ENCODE measurements at places on chromosomes 1 and 21. TPM values are rescaled to one million over a fixed set of nuclear protein-coding genes. Genes with fewer than 3 reads are reported as not detected.

- DNase-seq = no peak
Observed at GRCh38 chr21:34027721-34028461, 45.5 kb upstream of the MRPS6 start.

DNA sequence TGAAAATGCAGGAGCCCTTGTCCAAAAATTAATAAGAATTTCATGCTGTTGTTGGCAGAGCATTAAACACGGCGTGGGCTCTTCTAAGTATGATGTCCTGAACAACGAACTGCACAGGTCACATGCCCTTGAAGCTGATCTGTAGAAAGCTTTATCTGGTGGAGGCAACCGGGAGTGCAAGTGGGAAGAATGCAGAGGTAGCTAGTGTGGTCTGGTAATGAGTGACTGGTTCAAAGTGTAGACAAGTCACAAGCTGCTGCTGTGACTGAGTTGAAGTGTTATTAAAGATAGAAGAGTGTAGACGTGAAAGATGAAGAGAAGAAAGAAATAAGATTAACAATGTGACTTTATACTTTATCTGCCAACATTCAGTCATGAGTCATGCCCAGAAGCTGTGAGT lies 361.9 kb downstream of the TTLL7 start:
- no peak for DNase-seq

GRCh38 chr1:166905136-166905535 lies 29.1 kb upstream of the TADA1 start:
- DNase-seq = no peak

HEYL gene
- not detected for polyA plus RNA-seq

DNA sequence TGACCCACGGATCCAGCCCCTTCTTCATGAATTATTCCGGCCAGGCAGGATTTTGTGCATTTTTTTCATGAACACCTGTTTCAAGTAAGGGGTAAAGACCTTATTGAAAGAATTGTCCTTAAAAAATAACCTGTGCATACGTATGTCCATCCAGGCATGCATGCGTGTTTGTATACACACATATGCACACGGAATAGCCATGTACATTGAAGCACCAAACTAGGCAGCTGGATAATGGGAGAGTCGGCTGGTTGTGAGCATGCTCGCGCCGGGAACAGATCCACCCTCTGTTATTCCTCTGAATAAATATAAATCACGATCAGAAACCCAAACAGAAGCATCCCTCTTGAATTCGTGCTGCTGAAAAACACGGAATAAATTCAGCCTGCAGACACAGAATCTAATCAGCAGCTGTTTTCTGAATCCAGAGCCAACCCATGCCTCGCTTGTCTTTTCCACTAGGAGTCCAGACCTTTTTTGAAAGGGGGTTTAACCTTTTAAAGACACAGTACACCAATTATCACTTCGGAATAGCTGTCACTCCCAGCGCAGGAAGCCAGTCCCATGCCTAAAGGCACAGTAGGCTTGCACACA lies at the start of gene HIVEP3:
Gene HIVEP3, minus strand, starts transcription at position 473 of the 594 bp plus-strand sequence.
- no peak for DNase-seq

- no peak for DNase-seq
Observed at GRCh38 chr1:59163268-59164092, 133.4 kb upstream of the FGGY start.

KRTAP27-1 gene
- not detected for polyA plus RNA-seq

DNA sequence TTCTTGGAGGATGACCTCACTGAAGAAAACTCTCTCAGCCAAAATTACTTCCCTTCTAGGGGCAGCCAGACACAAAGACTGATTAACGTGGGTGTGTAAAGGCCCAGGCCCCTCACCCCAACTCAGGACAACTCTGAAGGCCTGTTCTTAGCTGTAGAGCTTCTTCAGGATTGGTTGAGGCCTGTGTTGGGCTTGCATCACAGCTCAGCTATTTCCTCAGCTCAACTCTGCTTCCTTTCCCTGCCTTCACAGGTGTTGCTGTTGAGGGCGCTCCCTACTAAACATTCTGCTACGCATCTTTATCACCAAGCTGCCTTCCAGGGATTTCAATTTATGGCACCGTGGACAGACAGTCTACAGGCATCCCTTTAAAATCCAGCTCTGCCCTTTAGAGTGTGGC lies 36.8 kb downstream of the MAB21L3 start:
- DNase-seq = no peak

DNA sequence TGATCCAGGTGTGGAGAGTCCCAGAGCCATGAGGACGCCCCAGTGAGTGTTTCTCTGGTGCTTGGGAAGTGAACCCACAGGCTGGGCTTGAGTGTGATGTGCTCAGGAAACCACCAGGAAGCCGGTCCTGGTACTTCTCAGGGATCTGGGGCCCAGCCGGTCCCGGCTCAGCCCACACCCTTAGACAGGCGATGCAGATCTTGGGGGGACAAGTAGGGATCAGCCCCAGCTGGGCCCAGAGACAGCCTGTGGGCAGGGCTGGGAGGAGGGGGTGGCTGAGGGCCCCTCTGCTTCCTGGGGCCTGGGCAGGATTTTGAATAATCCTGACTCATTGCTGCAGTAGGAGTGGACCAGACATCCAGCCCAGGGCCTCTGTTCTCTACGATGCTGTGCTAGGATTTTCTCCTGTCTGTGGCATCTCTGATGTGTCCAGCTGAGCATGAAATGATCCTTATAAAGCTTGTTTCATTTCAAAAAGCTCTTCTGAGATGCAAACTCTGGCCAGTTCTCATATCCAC lies 698.0 kb downstream of the PTPRU start:
- DNase-seq = no peak

GRCh38 chr1:206909161-206909882 lies 12.1 kb downstream of the IL24 start:
- DNase-seq = no peak

- DNase-seq = no peak
Observed at GRCh38 chr21:33643658-33644311, 1.5 kb downstream of the ITSN1 start.

DNA sequence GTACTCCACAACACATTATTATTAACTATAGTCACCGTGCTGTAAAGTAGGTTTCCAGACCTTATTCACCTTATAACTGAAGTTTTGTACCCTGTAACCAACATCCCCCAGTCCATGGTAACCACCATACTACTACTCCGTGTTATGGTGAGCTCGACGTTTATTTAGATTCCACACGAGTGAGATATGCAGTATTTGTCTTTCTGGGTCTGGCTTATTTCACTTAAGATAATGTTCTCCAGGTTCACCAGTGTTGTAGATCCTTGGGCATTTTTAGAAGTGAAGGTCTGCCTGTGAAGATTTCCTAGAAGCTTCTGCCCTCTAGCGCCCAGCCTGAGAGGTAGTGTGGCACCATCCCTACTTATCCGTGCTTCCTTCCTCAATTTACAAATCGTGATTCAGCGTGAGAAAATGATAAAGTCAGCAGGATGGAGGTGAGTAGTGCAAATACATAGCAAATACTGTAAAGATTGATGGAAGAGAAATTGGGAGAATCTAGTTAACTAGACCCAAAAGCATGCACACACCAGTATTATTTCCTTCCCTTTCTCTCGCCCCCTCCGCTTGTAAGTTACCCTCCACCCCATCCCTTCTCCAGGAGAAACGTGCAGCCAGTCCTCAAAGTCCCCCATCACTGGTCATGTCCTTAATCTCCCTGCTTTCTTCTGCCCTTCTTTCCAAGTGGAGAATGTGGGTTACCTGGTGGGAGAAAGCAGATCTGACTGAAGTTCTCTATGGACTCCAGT lies 36.0 kb upstream of the DISC1 start:
- DNase-seq = no peak

DNA sequence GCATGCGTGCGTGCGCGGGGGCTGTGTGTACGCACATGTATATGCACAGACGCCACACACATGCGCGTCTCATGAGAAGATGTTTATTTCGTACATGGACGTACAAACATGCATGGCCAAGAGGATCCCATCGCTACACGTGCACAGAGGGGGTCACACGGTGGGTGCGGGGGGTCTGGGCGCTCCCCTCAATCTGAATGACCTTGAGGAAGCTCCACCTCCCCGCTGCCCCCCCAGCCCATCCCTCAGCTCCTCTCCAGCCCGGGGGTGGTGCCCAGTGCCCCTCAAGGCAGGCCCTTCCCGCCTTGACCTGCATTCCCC lies 1.5 kb downstream of the TMEM240 start:
- no peak for DNase-seq

DNA sequence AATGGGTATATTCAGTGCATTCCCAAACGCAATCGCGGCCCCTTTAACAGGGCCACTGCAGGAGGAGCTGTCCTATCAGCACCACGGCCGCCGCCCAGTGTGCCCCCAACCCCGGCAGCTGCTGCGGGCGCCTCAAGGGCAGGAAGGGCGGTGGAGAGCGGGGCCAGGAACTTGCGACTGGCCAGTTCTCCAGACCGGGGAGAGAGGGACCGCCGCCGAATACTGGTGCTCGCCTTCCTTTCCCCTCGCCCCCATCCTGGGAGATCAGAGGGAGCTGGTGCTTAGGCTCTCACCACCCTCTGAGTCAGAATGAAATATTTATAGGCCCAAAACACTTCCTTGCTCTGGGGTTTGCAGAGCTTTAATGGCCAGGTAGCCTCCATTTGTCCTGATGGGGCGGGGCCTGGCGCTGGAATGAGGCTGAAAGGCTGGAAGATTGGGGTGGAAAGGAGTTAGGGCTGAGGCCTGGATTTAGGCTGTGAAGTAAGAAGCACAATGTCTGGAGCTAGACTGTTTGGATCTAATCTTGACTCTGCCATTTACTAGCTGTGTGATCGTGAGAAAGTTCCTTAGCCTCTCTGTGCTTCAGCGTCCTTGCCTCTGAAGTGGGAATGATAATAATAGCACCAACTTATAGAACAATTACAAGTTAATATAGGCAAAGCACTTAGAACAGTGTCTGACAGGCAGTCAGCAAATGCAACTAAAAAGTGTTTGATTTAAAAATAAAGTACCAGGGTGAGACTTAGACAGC lies 75.5 kb downstream of the NAV1 start:
- no peak for DNase-seq

CSF3R gene
- polyA plus RNA-seq = not detected

DNA sequence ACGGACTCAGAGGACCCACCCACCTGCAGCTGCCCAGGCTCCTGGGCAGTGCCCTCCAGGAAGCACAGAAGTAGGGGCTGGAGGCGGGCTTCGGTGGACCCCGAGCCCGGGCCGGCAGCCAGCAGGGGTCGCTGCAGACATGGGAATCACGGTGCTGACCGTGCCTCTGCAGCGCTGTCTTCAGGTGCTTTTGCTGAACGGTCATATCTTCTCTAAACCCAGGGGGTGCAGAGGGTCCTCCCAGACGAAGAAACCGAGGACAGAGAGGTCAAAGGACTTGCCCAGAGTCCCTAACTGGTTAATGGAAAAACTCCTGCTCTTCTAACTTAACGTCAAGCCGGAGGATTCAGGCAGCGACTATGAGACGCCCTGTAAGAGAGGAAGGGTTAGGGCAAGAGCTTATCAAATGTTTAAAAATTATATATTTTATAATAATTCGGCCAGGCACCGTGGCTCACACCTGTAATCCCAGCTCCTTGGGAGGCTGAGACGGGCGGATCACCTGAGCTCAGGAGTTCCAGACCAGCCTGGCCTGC lies 21.5 kb upstream of the LEFTY2 start:
- DNase-seq = no peak

DNA sequence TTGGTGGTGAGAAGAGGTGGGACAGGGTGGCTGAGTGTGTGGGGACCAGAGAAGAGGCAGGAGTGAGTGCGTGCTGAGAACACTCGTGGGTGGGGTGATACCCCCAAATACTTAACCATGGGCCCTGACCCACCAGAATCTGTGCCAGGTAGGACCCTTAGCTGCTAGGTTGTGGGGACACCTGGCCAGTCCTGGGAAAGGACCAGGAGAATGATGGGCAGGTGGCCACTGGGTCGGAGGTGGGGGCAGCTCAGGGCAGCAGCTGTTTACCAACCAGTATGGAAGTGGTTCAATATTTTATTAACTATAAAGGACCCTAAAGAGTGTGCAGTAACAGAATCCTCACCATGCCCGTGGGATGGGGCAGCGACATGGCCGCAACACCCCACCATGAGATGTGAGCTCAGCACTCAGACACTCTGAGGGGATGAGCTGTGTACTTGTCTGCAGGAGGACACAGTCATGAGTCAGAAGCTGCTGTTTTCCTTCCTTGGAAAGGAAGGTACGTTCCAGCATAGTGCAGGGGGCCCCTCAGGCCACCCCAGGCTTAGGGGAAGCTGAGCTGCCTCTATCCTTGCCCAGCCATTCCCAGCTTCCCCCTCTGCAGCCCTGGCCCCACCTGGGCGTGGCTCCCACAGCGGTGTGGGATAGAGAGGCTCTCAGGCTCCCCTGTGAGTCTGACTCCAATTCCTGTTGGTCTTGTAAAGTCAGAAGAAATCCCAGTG lies 25.4 kb downstream of the TEX35 start:
- no peak for DNase-seq

DNA sequence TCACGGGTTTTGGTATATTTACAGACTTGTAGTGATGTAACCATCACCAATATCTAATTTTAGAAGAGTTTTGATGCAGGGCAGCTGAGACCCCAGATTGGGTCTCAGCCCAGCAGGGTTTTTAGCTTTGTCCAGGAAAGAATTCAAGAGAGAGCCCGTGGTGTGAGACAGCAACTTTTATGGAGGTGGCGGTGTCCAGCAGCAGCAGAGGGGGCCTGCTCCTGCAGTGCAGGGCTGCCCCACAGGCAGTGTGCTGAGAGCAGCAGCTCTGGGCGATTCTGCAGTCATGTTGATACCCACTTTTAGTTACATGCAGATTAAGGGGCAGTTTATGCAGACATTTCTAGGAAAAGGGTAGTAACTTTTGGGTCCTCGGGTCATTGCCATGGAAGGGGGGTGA lies 1.8 kb upstream of the EPHX1 start:
- DNase-seq = no peak

LCE1C gene
- 3.0 TPM for polyA plus RNA-seq

DNA sequence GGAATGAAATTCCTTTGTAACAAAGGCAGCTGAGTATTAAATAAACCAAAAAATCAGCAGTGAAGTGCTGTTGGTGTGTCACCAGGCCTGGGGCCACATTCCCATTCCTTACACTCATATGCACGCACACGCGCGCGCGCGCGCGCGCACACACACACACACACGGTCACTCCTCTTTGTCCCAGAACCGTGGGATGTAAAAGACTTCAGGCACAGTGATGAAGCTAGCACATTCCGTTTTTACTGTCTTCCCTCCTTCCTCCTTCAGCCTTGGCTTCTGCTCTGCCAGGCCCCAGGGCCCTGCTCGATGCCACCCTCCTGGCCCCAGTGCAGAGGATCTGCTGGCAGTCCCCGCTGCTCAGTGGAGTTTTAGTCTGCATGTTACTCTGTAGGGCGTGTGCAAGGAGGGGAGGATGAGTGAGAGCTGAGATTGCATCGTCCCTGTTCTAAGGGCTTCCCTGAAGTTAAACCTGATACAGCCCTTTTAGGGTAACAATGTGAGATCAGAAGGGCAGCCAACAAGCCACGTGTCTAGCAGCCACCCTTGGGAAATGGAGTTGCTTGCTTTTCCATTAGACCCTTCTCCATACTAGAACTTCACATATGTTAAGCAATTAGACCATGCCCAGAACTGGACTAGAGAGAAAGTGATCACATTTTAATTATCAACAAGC lies 71.7 kb upstream of the WDR26 start:
- no peak for DNase-seq

- DNase-seq = no peak
Observed at GRCh38 chr1:226577401-226578180, 29.0 kb downstream of the STUM start.

OR2L13 gene
- polyA plus RNA-seq = not detected

OR6K3 gene
- polyA plus RNA-seq = not detected

DEGS1 gene
- polyA plus RNA-seq = 81.4 TPM

All from GM12878 (cell line).